HFFc6 (cell line): ENCODE measurements at places on chromosomes 12 and 14.

GRCh38 chr14:39428118-39428517 is 4.1 kb downstream of the FBXO33 start:
- DNase-seq = no peak

DNA sequence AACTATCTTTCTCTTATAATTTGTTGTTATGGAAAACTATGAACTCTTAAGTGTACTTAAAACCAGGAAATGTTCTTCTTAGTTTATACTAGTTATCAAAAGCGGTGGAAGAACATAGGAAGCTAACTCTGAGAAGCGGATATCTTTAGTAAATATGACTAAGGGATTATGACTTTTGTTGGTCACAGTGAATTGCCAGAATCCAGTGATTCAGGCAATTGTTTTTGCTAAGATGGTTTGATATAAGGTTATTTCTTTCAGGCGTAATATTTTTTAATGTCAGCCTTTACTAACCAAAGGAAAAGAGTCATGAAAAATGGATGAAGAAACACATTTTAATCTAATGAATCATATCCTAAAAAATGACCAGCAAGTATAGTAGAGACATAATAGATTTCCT is 473.5 kb downstream of the FOXG1 start:
- peak; percentile 84 for DNase-seq

DNA sequence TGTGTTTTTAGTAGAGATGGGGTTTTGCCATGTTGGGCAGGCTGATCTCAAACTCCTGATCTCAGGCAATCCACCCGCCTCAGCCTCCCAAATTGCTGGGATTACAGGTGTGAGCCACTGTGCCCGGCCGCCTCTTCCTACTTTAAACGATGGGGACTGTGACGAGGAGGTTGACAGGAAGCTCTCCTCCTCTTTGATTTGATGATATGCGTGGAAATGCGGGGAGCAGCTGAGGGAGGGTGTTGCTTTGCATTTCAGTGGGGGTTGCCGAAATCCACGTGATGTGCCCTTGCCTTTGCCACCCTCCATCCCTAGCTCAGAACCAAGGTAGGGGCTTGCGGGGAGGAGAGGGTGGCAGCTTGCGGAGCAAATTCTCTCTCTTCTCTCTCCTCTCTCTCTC is 189.6 kb downstream of the AACS start:
- no peak for DNase-seq

DNA sequence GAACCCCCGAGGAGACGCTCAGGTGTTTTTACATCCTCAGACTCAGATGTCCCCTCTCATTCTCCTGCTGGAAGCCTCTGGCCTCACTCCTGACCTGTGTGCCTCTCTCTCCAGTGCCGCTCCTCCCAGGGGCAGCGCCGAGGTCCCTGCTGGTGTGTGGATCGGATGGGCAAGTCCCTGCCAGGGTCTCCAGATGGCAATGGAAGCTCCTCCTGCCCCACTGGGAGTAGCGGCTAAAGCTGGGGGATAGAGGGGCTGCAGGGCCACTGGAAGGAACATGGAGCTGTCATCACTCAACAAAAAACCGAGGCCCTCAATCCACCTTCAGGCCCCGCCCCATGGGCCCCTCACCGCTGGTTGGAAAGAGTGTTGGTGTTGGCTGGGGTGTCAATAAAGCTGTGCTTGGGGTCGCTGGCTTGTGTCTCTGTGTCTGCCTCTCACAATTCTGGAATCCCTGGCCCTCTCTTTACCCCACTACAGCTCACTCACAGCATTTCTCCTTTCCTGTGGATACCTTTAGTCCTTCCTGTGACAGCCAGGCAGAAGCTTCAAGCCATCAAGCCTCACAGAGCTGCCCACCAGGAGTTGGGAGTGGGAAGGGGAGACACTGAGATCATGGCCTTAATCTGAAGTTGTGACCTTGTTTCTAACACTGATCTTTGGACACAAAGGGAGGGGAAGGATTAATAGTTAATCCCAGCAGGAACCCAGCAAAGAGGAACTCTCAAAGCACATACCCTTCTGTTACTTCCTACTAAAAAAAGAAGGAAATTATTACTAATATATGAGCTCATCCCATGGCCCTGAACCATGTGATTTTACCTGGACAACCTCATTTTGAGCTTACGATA is 1.1 kb upstream of the SOAT2 start:
- DNase-seq = no peak

DNA sequence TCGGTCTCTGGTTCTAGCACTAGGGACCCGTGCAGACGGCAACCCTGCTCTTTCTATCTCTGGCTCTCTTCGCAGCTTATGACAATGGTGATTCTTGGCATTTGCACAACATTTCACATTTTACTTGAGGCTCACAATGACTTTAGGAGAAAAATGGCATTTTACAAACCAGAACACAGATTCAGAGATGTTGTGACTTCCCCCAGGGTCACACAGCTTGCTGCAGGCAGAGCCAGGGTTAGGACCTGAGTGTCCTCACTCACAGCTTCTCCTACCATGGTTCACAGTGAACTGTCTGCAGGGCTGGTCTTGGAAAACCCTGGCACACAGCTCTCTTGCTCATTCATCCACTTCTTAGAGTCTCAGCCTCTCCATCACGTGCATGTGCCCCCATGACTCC is 23.7 kb downstream of the P2RX7 start:
- DNase-seq = no peak
